Astrocyte of the cerebellum (primary cell): ENCODE measurements at places on chromosomes 16 and 17.

- DNase-seq: no peak
Observed at GRCh38 chr17:79887451-79887991, 48.3 kb upstream of the CBX4 start.

DNA sequence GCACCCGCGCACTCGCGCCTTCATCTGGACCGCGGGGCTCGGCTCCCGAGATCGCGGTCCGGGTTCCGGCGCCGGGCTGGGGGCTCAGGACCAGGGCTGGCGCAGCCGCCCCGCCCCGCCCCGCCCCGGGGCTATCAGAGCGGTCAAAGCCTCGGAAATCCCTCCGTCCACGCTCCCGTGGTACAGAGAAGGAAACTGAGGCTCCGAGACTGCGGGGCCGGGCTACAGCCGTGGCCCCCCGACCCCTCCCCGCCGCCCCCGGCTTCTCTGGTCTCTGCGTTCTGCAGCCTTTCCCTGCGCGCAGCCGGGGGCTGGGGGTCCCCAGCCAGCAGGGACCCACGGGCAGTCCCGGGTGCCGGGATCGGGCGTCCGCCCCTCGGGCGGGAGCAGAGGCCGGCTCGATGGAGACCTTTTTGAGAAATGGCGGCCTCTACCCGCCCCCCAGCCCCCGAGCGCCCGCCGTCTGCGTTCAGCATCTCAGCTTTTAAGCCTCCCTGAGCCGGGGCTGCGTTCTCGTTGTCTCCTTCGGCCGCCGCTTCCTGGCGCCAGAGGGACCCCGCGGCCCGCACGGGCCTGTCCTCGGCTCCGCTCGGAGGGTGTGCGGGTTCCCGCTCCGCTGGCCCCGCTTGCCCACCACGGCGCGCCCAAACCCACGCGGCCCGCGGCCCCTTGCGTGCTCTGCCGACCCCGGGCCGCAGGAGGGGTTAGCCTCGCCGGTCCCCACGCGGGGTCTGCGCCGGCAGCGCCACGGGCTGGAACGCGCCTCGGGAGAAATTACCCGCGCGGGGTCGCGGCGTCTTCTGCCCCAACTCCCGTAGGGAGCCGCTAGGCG, 1.5 kb upstream of the NPTX1 start:
- no peak for DNase-seq

- DNase-seq: no peak
Observed at GRCh38 chr17:45868276-45868675, 23.6 kb downstream of the SPPL2C start.

DNA sequence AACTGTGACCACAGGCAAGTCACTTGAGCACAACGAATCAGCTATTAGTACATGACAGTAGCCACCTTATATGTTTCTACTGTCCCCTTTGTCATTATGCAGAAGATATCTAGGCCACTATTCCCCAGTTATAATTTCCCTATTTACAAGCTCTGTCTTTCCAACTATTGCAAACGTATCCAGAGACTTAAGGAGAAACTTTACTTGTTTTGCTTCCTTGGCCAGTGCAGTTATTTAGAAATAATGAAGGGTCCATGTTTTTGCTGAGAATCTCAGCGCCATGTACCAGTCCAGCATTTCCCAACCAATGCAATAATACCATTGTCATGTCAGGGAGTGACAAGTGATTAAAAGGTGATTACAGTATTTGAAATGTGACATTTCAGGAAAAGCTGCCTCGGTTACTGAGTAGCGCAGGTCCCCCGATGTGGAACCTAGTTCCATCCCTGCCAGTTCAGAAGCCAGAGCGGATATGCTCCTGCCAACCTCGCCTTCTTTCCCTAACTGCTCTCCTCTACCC, 743 bp downstream of the ZNF624 start:
- no peak for DNase-seq

DNA sequence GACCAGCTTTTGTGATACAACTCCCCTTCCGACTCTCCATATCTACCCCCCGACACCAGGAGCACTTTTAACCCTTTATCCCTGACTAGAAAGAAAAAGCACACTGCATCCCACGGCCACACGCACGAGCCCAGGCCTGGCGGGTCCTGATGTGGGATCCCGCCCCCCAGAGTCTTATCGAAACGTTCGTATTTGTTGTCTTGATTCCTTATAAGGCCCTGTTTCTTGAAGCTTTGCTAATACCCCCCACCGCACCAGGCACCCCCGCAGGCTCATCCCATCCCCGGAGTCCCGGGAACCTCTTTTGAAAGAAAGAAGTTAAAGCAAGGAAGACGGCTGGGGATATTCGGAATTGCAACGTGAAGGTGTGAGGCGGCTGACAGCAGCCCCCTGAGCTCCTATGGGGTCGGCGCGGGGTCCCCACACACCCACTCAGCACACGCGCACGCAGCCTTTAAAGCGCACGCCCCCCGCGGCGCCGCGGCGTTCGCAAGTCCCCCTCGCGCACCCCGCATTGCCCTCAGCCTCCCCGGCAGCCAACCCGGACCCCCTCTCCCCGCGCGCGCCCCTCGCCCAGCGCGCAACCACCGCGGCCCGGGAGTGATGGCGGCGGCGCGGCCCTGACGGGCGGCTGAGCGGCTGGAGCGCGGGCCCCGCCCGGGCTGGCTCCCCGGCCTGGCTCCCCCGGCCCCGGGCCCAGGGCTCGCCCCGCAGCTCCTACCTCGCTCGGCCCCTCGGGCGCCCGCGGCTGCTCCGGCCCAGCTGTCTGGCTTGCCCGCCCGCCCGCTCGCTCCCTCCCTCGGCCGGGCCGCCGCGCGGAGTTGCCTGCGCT, 448 bp downstream of the STAT5B start:
- no peak for DNase-seq

GRCh38 chr17:49872754-49873377, 25.0 kb upstream of the TAC4 start:
- no peak for DNase-seq

DNA sequence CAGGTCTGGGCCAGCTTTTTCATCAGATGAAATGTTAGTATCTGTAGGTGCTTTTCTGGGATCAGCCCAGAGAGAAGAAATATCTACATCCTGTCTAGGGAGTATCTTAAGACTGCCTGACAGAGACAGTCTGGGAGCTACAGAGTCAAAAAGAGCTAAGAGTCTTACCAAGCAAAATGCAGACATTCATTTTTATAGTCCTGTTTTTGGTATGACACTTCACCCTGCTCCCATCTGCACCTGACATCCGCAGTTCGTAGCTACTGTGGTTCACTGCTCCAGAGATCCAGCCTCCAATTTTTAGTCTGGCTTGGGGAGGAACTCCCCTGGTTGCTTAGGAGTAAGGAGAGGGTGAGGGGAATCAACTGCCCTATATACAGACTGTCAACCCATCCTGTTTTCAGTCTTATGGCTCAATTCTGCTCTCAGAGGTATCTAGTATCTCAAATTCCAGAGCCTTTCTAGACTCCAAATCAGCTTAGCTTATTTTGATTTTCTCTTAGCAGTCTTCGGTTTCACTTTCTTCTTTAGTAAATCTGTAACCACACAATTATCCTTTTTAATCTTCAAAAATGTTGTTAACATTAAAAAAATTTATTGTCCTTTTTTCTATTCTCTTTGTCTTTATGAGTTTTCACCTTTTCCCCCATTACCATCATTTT, 97.8 kb downstream of the TMEM100 start:
- DNase-seq: no peak

- no peak for DNase-seq
Observed at GRCh38 chr17:74011966-74012365, 191.5 kb upstream of the RPL38 start.

DNA sequence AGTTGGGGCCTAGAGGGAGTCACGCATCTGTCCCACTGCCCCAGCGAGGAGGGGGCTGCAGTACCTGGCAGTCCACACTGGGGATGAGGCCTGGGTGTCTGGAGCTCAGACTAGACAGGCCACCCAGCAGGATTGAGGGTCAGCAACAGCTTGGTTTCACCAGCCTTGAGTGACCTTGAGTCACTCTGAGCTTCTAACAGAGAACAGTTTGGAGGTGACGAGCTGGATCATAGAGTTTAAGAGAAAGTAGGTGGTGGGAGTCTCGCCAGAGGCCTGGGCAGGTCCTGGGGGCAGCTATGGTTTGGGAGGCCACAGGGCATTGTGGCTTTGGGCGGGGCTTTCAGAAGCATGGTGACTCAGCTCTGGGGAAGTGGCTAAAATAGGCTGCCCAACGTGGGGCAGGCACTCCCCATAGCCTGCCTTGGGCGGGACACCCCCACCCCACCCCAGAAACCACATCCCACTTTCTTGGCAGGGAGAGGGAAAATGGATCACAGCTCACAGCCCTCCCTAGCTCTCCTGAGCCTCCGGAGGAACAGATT, 20.5 kb downstream of the CDC42EP4 start:
- peak; percentile 88 for DNase-seq

GRCh38 chr17:40241252-40241834, 22.2 kb downstream of the WIPF2 start:
- no peak for DNase-seq

GRCh38 chr17:20096430-20096829, 87.3 kb downstream of the SPECC1 start:
- DNase-seq: no peak

DNA sequence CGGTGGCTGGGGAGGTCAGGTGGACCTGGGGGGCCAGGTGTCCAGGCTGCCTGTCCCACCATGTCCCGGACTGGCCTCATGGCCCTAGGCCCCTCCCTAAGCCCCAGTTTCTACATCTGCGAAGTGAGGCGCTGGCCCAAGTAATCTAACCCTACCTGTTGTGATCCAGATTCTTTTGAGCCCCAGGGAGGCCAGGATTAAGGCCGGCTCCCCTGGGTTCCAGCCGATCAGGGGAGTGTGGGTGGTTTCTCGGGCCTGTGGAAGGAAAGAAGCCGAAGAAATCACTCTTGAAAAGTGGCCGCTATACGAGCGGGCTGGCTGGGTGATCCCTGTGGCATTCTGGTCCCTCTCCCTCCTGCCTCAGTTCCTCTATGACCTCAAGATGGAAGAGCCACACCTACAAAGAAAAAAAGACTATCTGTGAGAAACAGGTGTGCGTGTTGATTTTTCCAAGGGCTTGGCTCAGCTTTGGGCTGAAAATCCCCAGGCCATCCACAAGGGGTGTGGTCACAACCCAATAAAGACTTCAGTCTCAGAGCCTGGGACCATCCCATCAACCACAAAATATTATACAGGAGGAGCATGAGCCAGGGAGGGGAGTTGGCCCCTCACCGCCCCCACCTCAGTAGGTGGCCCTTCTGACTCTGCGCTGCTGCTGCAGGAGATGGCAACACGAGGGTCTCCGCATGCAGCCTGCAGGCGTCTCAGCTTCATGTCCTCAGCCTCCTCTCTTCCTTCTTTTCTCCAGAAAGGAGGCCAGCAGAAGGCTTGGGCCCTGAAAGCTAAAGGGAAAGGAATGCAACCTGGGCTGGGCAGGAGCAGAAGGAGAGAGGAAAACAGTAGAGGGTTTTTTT, 20.3 kb downstream of the GPR142 start:
- no peak for DNase-seq

DNA sequence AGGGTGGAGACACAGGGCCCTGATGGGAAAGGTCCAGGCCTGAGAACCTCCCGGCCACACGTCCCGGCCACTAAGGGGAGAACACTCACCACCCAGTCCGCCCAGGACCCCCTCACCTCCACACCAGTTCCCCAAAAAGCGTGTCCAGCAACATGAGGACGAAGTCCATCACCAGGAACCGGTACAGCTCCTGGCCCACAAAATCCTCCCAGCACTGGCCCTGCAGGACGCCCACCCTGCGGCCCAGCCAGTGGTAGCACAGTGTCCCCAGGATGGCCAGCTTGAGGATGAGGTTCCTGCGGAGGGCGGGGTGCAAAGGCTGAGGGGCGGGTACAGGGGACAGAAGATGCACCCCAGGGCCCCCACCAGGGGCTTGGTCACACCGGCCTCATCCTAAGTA, 8.0 kb downstream of the TMC6 start:
- no peak for DNase-seq

- DNase-seq: no peak
Observed at GRCh38 chr17:34400301-34400931, 37.4 kb upstream of the CCL1 start.
